ENCODE measurements at places on chromosomes 7 and 10.
A peak's percentile ranks its signal among the peaks of the same experiment; 100 is the strongest.

DNA sequence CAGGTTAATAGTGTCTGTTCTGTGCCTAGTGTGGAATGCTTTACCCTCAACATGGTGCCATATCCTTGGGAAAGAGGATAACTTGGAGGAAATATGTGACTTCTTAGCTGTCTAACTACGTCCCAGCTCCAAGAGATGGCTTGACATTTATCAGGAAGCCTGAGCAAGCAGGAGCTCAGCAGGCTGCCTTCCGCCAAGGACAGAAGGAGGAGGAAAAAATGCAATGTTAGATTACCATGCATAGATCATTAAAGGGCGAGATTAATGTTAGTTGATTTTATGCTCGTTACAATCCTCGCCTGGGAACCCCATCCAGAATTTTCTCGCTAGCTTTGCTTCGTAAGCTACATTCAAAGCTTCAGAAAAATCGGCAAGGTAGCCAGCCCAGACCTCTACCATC is 97.8 kb downstream of the GFRA1 start:
- no peak for DNase-seq

DNA sequence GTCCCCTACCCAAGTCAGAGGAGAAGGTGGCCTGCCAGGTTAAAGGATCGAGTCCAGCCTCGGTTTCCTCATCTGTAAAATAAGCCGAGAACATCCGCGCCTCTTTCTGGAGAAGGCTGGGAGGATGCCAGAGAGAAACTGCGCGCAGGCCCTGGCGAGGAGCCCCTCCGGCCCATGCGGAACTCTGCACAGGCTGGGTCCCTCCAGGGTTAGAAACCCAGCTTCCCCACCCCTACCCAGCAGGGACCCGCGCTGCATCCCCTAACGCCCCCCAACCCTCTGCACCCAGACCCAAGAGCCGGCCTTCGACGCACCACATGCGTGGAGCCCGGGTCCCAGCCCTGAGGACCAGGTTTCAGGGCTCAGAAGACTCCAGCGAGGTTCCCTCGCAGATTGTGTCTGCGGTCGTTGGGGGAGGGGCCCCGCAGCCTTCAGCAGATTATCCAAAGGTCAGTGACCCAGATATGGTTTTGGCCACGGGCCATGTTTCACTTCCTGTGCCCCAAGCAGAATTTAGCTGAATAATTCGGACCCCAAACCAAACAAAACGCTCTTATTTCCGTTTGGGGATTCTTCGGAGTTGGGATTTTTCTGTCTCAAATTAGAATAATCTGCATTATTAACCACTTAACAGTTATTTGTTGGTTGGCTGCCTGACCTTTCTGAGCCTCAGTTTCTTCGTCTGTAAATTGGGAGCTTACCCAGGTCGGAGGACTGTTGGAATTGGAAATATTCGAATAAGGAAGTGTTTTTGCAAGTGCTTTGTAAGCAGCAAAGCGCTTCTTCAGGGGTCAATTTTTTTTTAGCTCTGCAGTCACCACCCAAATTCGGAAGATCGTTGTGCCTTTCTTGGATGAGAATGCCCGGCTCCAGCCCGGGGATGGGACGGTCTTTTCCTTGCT is 167.7 kb downstream of the UBE2H start:
- DNase-seq: no peak

DNA sequence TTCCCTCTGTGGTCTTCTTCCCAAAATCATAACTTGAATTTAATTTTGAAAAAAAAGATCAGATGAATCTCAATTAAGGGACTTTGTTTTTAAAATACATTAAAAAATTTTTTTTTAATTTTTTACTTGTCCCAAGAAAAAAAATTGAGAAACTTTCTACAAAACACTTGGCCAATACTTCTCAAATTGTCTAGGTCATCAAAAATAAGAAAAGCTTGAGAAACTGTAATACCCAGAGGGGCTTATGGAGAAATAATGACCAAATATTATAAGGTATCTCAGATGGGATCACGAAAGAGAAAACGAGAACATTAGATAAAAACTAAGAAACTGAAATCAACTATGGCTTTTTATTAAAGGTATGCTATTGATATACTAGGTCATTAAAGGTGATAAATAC is 835.0 kb downstream of the GATA3 start:
- DNase-seq: no peak

DNA sequence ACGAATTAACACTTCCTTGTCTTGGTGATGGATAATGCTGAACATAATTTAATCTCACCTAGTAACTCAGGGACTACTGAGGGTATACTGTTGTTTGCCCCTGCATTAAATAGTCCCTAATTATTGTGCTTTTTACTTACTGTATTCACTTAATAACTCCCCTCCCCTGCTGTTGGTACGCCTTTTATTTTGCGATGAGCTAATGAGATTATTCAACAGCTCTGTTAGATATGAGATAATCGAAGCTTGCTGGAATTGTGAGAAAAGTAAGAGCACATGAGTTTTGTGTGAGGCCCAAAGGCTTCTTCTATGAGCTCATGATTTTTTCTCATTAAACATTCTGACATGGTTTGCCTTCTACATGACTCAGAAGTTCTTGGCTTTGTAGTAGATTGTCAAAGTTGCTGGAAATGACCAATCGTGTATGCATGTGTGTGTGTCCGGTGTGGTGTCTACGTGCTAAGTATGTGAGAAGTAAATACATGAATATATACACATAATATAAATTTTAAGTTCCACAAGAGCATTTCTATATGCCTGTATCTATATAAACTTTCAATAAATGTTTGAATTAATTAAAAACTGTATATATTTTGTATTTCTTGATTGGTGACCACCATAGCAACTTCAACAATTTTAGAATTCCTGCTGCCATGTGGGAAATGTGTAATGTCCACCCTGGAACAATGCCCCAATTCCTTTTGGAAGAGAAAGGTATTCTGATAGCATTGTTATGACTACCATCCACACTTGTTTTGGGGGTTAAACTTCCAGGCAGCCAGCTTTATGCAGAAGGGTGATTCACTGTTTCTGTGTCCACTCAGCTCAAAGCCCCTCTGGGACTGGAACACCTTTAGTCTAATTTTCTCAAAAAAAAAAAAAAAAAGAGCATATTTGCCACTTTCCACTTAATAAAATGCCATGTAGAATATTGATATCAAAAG is 106.2 kb downstream of the SAMD9 start:
- DNase-seq: no peak

GRCh38 chr7:92446869-92447344 is 375 bp upstream of the GATAD1 start:
- DNase-seq: no peak

DNA sequence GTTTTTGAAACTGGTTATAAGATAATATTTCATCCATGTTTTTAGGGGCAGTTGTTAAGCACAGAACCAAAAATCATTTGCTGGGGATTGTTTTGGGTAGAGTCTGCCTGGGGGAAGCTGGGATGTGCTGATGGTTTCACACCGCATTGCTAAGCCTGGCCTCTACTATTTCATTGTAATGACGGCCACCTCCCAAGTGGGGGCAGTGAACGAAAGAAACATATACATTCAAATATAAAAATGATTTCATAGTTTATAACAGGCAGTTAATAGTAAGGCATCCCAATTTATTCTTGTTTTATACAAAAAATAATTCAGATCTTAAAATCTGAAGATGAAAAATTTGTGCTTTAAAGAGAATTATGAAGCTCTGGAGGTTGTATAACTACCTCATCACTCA is 750.8 kb downstream of the REEP3 start:
- no peak for DNase-seq

DNA sequence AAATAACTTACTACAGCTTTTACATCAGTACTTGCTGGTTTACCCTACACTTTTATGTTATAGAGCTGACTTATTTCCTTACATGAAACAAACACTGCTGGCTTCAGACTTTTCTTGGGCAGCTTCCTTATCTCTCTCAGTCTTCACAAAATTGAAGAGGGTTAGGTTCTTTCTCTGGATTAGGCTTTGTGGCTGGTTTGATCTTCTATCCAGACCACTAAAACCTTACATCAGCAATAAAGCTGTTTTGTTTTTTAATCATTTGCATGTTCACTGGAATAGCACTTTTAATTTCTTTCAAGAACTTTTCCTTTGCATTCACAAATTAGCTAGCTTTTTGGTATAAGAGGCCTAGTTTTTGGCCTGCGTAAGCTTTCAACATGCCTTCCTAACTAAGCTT is 218.7 kb downstream of the LRRTM3 start:
- DNase-seq: no peak

GRCh38 chr10:31413325-31413724 is 94.3 kb downstream of the ZEB1 start:
- no peak for DNase-seq

- no peak for DNase-seq
These were observed 631.4 kb downstream of the ACTR3B start for GRCh38 chr7:153390955-153391354.

- DNase-seq: no peak
These were observed 50.2 kb upstream of the GNA12 start for GRCh38 chr7:2894118-2894940.

GRCh38 chr7:135275971-135276580 is 42.4 kb downstream of the STRA8 start:
- no peak for DNase-seq

- DNase-seq: no peak
These were observed 8.6 kb upstream of the MNX1 start for GRCh38 chr7:157018997-157019608.

DNA sequence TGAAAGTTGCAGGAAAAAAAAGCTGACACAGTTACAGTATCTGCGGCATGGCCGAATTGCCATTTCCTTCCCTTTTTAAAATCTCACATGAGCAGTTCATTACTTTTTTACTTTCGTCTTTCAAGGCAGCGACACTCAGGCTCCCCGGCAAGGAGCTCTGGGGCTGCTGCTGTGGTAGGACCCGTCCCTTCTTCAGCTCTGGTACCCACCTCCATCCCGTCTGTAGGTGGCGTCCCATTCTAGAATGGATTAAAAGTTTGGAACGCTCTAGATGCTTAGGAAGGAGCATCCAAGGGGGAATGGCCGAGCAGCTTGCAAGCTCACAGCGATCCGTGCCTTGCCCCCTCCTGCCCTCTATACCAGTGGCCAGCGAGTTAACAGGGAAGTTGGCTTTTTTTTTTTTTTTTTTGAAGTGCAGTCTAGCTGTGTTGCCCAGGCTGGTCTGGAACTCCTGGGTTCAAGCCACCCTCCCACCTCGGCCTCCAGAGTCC is 22.8 kb upstream of the TTYH3 start:
- peak; percentile 80 for DNase-seq

GRCh38 chr10:93991596-93992284 is 2.0 kb upstream of the PLCE1 start:
- DNase-seq: no peak

GRCh38 chr7:25707768-25708620 is 444.0 kb upstream of the NFE2L3 start:
- no peak for DNase-seq

- no peak for DNase-seq
These were observed 11.7 kb upstream of the TMEM106B start for GRCh38 chr7:12199363-12199762.

DNA sequence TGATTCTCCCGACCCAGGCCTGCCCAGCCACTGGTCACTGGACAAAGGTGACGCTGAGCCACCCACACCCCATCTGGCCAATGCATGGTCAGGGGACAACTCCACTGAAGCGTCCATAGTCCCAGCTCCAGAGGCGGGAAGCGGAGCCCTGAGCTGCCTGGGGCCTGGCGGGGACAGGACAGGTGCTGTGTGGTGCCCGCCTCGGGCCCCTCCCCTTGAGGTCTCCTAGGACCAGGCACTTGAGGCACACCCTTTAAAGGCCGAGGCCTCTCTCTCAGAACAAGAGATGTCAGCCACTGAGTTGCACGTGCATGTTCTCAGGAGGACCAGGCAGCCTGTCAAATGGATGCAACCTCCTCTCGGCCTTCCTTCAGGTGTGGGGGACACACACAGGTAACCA is 52.5 kb upstream of the PPP2R2D start:
- DNase-seq: no peak

GRCh38 chr10:69125554-69125953 is 1.6 kb downstream of the VPS26A start:
- DNase-seq: no peak

GRCh38 chr10:101778781-101779543 is 3.0 kb upstream of the FGF8 start:
- DNase-seq: no peak

DNA sequence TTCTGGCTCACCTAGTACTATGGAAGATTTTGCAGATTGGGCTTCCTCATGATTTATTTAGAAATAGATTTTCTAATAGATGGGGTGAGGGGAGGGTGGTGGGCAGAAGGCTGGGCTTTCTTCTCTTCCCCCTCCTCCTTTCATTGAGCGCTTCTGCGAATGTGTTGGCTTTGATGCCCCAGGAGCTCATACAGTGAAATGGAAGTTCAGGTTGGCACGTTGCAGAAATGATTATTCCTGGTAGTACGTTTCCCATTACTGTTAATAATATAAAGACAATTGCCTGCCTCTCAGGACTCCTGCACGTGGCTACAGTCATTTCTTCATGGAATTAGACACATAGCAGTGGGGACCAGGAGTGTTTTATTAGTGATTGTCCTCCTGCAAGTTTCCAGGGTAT is 39.8 kb downstream of the TCF7L2 start:
- DNase-seq: no peak

DNA sequence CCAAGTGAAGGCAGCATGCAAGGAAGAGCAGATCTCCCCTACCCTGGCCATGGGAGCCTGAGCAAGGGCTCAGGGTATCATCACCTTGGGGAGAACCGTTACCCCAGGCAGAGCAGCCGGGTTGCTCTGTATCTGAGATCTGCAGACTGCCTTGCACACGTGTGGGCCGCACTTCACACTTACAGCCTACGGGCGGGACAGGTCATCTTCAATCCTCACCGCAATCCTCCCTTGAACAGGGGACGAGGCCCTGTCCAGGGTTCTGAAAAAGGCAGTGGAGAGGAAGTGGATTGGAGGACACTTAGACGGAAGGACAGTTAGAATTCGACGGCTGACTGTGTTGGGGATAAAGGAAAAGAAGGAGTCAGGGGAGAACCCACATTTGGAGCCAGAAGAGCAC is 51.4 kb downstream of the NPS start:
- no peak for DNase-seq

- DNase-seq: no peak
These were observed 1.2 kb upstream of the MAP3K8 start for GRCh38 chr10:30432622-30433305.

GRCh38 chr7:116710764-116711452 is 38.9 kb downstream of the MET start:
- DNase-seq: no peak

- no peak for DNase-seq
These were observed 10.8 kb upstream of the NRP1 start for GRCh38 chr10:33345236-33345635.

DNA sequence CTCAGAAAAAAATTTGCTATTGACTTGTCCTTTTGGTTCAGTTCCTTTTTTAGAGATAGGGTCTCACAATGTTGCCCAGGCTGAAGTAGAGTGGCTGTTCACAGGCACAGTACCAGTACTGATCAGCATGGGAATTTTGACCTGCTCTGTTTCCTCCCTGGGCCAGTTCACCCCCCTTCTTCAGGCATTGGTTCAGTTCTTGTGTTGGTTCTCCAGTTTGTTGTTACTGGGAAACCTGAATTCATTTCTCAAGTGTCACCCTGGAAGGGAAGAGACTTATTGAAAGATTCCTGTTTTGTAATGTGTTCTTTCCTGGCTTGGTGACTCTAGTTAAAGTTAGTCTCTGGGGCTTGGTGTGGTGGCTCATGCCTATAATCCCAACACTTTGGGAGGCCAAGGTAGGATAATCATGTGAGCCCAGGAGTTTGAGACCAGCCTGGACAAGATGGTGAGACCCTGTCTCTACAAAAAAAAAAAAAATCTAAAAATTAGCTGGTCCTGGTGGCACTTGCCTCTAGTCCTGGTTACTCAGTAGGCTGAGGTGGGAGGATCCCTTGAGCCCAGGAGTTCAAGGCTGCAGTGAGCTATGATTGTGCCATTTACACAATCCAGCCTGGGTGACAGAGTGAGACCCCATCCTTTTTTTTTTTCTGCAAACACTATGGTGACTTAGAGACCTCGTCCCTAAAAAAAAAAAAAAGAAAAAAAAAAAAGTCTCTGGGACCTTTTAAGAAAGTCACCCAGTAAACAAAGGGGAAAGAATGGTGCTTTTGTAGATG is 52.7 kb downstream of the CNNM2 start:
- no peak for DNase-seq

Measured in CMK (cell line).